ENCODE measurements at places on chromosomes 3 and 15.

- DNase-seq, result no peak
These were observed 75.7 kb upstream of the DPPA4 start for GRCh38 chr3:109413049-109413448.

GRCh38 chr3:32147509-32147908, 41.1 kb downstream of the GPD1L start:
- no peak for DNase-seq

- DNase-seq, result no peak
These were observed 172.0 kb upstream of the HES1 start for GRCh38 chr3:193963808-193964516.

GRCh38 chr15:46442184-46442583, 807.4 kb downstream of the SQOR start:
- no peak for DNase-seq

DNA sequence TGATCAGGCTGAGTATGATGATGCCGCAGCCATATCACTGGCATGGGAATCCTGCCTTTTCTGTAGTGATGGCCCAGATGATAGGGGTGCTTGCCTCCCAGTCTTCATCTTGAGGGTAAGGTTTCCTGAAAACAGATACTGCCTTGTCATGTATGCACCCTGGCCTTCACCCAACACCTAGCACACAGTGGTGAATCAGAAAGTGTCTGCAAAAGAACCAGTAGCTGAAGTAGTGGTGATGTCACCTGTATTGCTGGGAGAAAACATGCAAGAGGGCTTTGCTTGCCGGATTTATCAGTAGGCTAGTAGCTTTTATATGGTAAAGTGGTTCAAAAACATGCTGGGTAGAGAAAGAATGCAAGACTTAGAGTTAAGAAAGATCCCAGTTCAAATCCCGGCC, 419.8 kb upstream of the WNT5A start:
- no peak for DNase-seq

- no peak for DNase-seq
These were observed 8.2 kb downstream of the SLC6A6 start for GRCh38 chr3:14410503-14411165.

- no peak for DNase-seq
These were observed 658.8 kb upstream of the SGO1 start for GRCh38 chr3:20844851-20845250.

DNA sequence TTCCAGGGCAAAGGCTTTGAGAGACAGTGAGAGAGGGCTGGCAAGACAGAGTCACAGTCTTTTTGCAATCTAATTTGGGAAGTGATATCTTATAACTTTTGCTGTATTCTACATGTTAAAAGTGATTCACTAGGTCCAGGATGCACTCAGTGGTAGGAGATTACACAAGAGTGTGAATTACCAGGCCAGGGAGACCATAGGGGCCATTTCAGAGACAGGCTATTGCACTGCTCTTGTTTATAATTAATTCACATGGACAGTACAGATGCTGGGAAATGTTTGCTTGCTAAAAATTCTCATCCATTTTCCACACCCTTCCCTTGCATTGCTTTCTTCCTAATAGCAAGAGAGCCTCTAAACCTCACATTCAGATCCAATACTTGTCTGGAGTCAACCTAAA, 22.6 kb upstream of the POMGNT2 start:
- no peak for DNase-seq
